ENCODE measurements at places on chromosomes 1 and 21. TPM values are rescaled to one million over a fixed set of nuclear protein-coding genes. Genes with fewer than 3 reads are reported as not detected.
A peak's percentile ranks its signal among the peaks of the same experiment; 100 is the strongest.

The TIMM17A gene
- 63.4 TPM for total RNA-seq

The BRDT gene
- total RNA-seq, result not detected

The CD1B gene
- total RNA-seq, result not detected

DNA sequence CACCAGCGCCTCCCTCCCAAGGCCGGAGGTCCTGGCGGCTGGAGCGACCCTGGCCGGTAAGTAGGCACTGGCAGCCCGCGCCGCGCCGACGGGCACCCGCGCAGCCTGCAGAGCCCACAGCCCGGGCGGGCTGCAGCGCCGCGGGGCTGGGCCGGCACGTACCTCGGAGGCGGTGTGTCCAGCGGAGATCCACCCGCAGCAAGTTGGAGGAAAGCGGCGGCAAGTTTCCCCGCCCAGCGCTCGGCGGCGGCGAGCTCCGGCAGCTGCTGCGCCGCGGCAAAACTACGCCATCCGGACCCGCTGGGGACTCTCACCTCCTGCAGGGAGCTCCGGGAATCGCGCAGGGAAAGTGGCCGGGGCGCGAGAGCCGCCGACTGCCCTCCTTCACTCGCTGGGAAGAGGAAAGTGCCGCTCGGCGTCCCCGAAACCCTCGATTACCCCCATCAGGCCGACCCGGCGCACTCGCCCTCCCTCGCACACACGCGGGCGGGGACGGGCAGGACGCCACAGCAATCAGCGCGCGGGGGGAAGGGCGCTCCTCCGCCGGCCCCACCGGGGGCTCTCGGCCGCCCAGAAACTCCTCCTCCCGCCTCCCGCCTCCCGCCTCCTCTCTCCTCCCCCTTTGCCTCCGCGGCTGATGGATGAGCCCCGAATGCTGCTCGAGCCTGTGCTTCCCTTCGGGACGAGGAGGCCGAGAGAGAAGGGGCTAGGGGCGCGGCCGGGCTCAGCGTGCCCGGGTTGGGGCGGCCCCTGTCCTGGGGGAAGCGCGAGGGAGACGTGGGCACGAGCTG is at the start of gene TGFBR3:
Gene TGFBR3, minus strand, starts transcription at position 436 of the 791 bp plus-strand sequence. CDS start 24,620 bp downstream, outside the sequence.
- peak within 1 kb of the TSS; percentile 81 for H3K27ac ChIP-seq
- peak; percentile 88 for DNase-seq
- no peaks in the 10 kb centered on the region for H3K36me3 ChIP-seq
- H3K4me1 ChIP-seq, result no peaks in the 10 kb centered on the region

The TNFRSF18 gene
- 1.7 TPM for total RNA-seq

DNA sequence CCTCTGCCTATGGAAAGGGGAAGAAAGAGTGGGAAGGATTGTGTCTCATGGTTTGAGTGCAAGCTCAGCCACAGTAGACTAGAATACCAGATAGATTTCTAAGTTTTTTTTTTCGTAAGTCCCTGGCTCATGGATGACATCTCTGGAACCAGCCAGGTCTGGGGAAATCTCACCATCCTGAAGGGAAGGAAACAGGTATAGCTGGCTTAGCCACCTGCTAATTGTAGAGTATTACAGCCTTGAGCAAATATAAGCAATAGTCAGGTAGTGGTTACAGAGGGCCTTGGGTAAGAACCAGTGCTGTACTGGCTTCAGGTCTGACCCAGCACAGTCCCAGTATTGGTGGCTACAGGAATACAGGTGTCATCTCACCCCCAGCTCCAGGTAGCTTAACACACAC is 500.9 kb upstream of the PRMT6 start:
- no peaks in the 10 kb centered on the region for H3K36me3 ChIP-seq
- H3K4me1 ChIP-seq, result no peaks in the 10 kb centered on the region
- no peak for DNase-seq
- H3K27ac ChIP-seq, result no peak overlapping the region
- no peak overlapping the region for H3K4me3 ChIP-seq

The TIE1 gene
- total RNA-seq, result 7.6 TPM

DNA sequence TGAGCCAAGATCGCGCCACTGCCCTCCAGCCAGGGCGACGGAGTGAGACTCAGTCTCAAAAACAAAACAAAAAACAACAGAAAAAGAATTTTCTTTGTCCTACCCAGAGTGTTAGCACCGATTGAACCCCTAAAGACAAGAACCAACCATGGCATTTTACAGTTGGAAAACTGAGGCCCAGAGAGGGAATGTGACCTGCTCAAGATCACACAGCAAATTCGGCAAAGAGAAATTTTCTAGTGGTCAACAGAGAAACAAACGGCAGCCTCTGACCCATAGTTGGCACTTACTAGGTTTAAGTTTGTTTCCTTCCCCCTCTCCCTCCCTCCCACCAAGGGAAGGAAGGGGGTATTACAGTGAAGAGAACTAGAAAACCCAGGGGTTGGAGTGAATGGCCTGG is 20.5 kb upstream of the ACTL8 start:
- H3K27ac ChIP-seq, result no peak overlapping the region
- H3K4me1 ChIP-seq, result no peaks in the 10 kb centered on the region
- DNase-seq, result no peak
- no peak overlapping the region for H3K4me3 ChIP-seq
- no peaks in the 10 kb centered on the region for H3K36me3 ChIP-seq
- no peaks in the 10 kb centered on the region for H3K27me3 ChIP-seq

GRCh38 chr1:165369255-165369848 is 12.8 kb upstream of the LMX1A start:
- no peak overlapping the region for H3K27ac ChIP-seq
- no peaks in the 10 kb centered on the region for H3K4me1 ChIP-seq
- no peaks in the 10 kb centered on the region for H3K36me3 ChIP-seq
- no peak overlapping the region for H3K4me3 ChIP-seq
- H3K27me3 ChIP-seq, result no peaks in the 10 kb centered on the region

- H3K4me1 ChIP-seq, result no peaks in the 10 kb centered on the region
- H3K27me3 ChIP-seq, result peaks cover 24% of the 10 kb centered on the region
- no peak for DNase-seq
- no peak overlapping the region for H3K4me3 ChIP-seq
Observed at GRCh38 chr1:228035844-228036243, 29.0 kb downstream of the WNT3A start.

DNA sequence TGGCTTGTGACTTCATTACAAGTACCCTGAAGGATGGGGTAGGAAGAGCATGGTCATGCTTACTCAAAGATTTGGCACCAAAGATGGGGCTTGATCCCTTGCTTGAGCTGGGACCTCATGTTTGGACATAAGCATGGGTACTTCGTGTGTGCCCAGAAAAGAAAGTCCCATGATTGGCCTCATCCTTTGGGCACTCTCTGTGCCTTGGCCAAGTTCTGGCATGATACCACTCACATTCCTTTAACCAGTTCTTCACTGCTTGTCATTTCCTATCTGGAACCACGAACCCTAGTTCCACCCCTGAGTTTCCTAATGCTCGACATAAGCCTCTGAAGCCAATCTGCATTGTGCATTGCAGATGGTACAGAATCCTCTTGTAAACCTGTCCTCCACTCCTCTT is 107.0 kb downstream of the NAV1 start:
- H3K27ac ChIP-seq, result no peak overlapping the region
- H3K4me3 ChIP-seq, result no peak overlapping the region
- peaks cover 12% of the 10 kb centered on the region for H3K4me1 ChIP-seq
- H3K36me3 ChIP-seq, result no peaks in the 10 kb centered on the region
- DNase-seq, result no peak
- H3K27me3 ChIP-seq, result peaks cover 11% of the 10 kb centered on the region

DNA sequence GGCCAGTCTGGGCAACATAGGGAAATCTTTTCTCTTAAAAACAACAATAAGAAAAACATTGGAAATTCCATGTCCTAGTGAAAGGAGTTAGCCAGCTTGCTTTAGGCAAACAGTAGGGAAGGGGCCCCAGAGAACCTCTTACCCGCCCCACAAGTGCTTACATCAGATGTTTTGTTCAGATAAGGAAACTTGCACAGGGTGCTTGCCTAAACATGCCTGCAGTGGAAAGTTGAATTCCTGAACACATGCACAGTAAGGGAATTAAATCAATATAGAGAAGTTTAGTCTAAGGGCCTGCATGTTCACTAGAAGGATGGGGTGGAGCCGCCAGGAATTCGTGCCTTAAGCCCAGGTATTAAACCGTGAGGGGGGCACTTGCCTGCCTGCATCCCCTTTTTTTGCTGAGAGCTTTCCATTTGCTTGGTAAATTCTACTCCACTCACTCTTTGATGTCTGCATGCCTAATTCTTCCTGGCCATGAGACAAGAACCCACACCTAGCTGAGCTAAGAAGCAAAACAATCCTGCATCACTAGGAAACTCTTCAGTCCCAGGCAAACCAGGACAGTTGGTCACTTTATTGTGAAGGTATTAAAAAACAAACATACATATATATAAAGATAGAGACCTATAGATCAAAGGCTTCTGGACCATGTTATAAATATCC is 499.0 kb downstream of the SIPA1L2 start:
- H3K4me1 ChIP-seq, result no peaks in the 10 kb centered on the region
- no peak for DNase-seq
- H3K36me3 ChIP-seq, result no peaks in the 10 kb centered on the region
- H3K27me3 ChIP-seq, result no peaks in the 10 kb centered on the region

DNA sequence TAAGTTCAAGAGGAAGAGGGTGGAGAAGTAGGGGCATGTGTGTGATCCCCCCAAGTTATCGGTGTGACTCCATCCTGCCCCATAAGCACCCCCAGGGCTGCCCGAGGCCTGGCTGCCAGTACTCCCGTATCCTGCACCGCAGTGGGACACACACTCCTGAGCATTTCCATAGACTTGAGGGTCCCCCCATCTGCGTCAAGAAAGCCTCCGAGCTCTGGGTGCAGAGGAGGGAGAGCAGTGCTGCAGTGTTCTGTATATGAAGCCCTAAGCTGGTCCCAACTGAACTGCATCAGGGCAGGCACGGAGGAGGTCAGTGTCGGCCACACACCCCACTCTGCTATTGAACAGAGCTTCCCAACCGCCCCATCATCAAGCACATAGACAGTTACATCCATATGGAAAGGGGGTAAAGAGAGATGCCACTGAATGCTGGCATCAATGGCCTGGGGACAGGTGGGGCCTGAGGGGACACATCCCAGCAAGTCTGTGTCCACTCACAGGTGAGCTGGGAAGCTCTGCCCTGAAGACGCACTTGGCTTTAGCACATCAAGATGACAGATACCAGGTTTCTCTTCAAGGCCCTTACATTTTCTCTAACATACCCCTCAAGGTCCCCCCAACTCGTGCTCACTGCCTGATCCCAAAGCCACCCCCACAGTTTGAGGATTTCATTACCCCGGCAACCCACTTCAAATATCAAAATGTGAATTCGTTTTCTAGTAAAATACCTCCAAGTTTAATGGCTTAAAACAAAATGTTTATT is 64.3 kb downstream of the EVA1C start:
- no peak overlapping the region for H3K4me3 ChIP-seq
- H3K4me1 ChIP-seq, result peaks cover 8% of the 10 kb centered on the region
- H3K36me3 ChIP-seq, result no peaks in the 10 kb centered on the region
- H3K27me3 ChIP-seq, result no peaks in the 10 kb centered on the region
- no peak overlapping the region for H3K27ac ChIP-seq

DNA sequence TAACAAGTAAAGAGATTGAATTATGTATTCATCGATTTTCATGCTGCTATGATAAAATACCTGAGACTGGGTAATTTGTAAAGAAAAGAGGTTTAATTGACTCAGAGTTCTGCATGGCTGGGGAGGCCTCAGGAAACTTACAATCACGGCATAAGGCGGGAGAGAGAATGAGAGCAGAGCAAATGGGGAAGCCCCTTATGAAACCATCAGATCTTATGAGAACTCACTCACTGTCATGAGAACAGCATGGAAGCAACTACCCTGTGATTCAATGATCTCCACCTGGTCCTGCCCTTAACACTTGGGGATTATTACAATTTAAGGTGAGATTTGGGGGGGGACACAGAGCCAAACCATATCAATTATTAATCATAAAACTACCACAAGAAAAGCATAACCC is 3.3 kb upstream of the GBP3 start:
- no peak overlapping the region for H3K27ac ChIP-seq
- no peaks in the 10 kb centered on the region for H3K36me3 ChIP-seq
- H3K4me1 ChIP-seq, result no peaks in the 10 kb centered on the region

GRCh38 chr1:164563721-164564360 is 4.9 kb downstream of the PBX1 start:
- peak overlapping the region; percentile 4 for H3K4me3 ChIP-seq
- H3K27ac ChIP-seq, result no peak overlapping the region

DNA sequence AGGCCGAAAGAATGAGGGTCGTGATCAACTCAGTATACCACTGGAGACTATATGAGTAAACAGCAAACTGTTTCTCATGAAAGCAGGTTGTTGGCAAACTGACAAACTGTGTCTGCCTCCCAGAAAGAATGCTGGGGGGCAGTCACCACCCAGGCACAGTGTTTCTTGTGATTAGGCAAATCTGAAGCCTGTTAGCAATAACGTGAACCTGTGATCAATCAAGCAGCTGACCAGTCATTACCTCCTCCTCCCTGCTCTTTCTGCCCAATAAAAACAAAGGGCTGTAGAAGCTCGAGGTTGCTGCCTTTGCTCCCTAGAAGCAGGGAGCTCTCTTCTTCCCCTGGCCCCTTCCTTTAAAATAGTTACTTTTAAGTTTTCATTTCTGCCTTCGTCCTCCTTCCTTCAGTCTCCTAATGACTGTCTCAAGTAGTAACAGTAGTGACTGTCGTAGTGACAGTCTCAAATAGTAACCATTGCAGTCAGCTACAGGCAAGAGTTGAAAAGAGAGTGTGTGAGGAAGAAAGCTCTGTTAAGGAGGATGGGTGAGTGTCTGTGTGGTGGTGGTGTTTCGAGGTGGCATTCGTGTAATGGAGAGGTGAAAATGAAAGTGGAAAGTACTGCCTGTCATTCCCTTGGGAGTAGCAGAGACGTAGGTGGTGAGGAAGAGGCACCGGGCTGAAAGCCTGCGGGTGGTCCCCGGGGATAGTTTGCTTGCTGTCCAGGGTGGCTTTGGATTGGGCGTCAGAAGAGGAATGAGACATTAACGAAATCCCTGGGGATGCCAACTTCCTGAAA is 14.5 kb downstream of the HHAT start:
- no peak overlapping the region for H3K27ac ChIP-seq
- H3K27me3 ChIP-seq, result no peaks in the 10 kb centered on the region
- H3K36me3 ChIP-seq, result no peaks in the 10 kb centered on the region
- H3K4me3 ChIP-seq, result peak overlapping the region; percentile 19

The P3R3URF gene
- not detected for total RNA-seq

The CYP4A11 gene
- 0.57 TPM for total RNA-seq

The STPG1 gene
- total RNA-seq, result 18.4 TPM

GRCh38 chr1:6343506-6344405 is 49.8 kb downstream of the ACOT7 start:
- peak; percentile 92 for DNase-seq
- H3K36me3 ChIP-seq, result no peaks in the 10 kb centered on the region
- H3K27me3 ChIP-seq, result no peaks in the 10 kb centered on the region
- H3K27ac ChIP-seq, result peak overlapping the region; percentile 22
- no peak overlapping the region for H3K4me3 ChIP-seq
- no peaks in the 10 kb centered on the region for H3K4me1 ChIP-seq

All from colonic mucosa (tissue), 4 donors.